ENCODE measurements at places on chromosomes 5 and 9.
A peak's percentile ranks its signal among the peaks of the same experiment; 100 is the strongest.

DNA sequence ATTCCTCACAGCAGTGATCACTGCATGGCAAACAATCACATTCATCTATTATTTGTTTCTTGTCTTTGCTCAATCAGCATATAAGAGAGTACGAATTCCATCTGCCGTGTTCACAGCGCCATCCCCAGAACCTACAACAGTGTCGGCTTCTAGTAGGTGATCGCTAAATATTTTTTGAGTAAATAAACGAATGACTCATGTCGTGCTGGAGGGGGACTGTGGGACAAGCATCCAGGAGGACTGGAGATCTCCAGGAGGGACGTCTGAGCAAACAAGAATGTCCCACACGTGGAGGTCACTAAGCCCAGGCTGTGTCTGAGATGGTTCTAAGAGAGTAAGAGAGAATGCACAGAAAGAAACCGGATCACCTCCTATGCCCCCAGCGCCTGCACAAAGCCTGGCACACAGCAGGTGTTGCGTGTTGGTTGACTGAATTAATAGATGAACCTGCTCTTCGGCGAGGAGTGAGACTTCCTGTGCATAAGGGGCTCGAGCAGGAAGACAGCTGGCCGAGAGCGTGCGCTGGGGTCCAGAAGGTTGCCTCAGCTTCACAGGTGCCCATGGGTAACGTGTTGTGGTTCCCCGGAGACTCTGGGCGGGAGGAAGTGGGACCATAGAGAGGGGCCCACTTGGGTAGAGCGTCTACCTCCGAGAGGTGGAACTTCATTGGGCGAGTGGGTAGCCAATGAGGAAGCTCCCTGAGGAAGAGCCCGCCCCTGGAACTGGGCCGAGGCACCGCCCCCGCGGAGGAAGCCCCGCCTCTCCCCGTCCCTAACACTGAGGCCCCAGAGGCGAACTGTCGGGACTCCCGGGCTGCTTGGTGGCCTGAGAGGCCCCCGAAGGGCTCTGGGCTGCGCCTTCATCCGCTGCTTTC lies 193.0 kb downstream of the MELK start:
- DNase-seq = peak; percentile 91

GRCh38 chr5:32462618-32463017 lies 18.1 kb upstream of the ZFR start:
- DNase-seq = no peak

GRCh38 chr5:164581889-164582288 lies 1076.5 kb downstream of the MAT2B start:
- no peak for DNase-seq

GRCh38 chr9:107360098-107360497 lies 77.0 kb downstream of the RAD23B start:
- DNase-seq = no peak

DNA sequence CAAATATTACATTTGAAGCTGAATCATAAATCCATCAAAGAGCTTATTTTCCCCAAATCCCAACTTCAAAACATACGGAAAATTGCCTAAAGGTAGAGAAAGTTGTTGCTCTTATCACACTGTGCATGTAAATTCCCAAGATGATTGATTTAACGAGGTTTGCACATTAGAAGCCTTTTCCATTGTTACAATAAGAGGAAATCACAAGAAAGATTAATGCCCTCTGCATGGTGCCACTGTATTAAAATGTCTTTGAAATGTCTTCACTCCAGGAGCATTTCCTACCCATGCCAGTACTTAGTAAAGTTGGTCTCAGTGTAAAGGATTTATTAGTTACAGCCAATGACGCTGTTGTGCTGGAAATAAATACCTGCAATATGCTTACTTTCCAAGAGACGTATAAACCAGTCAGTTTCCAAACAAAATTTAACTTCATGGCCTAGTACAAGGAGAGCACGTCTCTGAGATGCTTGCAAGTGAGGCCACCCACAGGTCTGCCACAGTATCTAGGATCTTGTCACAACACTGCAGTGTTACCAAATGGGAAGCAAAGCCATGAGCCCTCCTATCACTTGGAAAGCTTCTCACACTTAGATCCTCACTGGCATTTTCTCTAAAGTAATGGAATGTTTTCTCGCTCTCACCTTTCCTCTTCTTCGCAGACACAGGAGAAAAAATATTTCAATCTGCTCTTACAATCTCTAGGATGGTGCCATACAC lies 112.4 kb downstream of the CETN3 start:
- DNase-seq = no peak

GRCh38 chr9:127537792-127538191 lies 74.3 kb upstream of the STXBP1 start:
- no peak for DNase-seq

GRCh38 chr5:152113401-152113800 lies 188.8 kb upstream of the GLRA1 start:
- DNase-seq = no peak

DNA sequence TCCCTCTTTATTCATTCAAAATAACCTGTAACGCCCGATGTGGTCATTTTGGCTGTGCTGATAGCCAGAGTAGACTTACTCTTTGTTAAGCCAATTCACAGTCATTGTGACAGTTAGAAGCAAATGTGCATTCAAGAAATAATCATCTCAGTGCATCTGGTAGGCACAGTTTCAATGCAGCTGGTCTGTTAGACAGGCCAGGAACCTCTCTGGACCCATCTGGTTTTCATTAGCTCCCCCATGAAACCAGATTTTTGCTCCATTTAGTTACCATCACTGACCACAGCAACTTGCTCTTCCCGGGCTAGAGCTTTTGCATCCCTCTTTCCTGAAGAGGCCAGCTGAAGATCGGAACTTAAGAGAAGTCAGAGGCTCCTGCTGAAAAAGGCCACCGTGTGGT lies 284.2 kb downstream of the NSG2 start:
- DNase-seq = no peak

GRCh38 chr9:69428017-69428785 lies 103.2 kb downstream of the ENTREP1 start:
- DNase-seq = no peak

GRCh38 chr9:34127035-34127948 lies 794 bp upstream of the DCAF12 start:
- DNase-seq = no peak

DNA sequence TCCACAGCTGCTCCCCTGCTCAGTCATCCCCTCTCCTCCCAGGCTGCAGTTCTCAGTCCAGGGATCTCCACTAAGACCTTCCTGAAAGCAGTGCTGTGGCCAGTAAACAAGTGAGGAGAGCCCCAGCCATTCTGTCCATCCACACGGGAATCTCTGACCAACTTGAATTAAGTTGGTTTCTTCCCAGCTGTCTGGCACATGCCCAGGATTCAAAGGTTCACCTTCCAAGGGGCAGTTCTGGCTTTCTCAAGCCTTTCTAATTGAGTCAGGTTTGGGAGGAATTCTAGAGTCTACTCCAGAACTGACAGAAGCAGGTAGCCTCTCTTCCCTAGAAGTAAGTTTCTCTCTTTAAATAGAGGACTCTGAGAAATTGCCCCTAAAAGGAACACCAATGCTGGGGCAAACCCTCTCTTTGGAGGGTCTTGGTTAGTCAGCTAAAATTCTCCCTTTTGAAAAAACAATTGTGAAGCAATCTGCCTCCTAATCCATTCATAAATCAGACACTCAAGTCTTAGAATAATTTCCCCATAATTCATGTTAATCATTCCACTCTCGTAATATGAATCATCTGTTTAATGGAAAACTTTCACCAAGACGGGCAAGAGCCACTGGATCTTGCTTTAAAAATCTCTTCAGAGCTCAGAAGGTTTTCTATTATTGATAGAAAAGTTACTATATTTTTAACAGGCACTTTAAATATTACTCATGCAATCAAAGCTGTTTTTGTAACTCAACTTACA lies 133.8 kb downstream of the SPOCK1 start:
- no peak for DNase-seq

GRCh38 chr5:9209846-9210492 lies 335.9 kb downstream of the SEMA5A start:
- no peak for DNase-seq

DNA sequence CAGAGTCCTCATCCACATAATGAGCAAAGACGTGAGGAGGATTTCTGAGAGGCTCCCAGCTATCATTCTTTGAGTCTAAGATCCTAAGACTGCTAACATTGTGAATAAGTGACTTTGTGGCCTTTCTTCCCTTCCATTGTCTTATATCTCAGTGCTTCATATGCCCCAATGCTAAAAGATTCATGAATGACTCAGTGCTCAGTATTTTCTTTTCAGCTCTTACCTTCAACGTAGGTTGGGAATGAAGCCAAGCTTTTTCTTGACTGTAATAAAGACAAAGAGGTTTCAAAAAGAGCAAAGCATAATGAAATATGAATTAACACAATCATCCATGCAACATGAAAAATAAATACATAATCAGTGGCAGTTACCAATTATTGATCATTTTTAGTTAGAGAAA lies 146.4 kb downstream of the ENTREP1 start:
- no peak for DNase-seq

DNA sequence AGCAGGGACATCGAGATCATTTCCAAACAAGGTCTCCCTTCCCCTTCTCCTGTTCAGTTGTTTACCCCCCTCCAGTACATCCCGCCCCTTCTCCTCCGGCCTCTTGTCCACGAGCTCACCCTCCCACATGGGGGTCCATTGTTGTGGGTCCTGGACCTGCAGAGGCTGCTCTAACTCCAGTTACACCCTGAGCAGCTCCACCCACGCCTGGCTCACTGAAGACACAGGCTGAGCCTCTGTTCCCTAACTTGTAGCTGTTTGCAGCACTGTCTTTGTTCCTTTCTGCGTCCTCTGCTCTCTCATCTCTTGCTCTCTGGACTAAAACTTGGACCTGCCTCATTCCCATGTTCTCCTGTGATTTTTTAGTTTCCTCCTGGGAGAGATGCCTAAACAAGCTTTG lies 377.5 kb downstream of the MED10 start:
- DNase-seq = no peak

GRCh38 chr5:135192351-135192750 lies 158.3 kb upstream of the PITX1 start:
- DNase-seq = peak; percentile 31

DNA sequence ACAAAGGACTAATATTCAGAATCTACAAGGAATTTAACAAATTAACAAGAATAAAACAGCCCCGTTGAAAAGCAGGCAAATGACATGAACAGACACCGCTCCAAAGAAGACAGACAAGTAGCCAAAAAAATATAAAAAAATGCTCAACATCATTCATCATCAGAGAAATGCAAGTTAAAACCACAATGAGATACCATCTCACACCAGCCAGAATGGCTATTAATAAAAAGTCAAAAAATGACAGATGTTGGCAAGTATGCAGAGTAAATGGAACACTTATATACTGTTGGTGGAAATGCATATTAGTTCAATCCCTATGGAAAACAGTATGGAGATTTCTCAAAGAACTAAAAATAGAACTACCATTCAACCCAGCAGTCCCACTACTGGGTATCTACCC lies 302.7 kb upstream of the RGMB start:
- DNase-seq = no peak

- DNase-seq = no peak
Measured at GRCh38 chr9:2427120-2427891, 194.3 kb upstream of the VLDLR start.

DNA sequence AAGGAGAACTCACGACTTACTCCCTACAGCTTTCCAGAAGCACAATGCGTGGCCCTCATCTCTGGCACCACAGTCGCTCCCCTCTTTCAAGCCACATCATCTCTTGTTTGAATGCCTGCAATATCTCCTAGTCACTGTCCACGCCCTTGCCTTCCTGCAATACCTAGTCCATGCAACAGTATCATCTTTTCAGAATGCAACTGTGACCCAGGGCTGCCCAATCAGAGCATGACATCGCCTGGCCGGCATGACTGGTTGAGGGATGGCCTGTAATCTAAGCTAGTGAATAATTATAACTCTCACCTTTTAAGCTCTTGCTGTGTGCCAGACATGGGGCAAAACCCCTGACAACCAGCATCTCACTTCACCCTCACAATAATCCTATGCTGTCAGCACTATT lies 52.5 kb upstream of the CPEB4 start:
- DNase-seq = peak; percentile 82

GRCh38 chr5:135894276-135894675 lies 1.4 kb downstream of the IL9 start:
- DNase-seq = no peak

DNA sequence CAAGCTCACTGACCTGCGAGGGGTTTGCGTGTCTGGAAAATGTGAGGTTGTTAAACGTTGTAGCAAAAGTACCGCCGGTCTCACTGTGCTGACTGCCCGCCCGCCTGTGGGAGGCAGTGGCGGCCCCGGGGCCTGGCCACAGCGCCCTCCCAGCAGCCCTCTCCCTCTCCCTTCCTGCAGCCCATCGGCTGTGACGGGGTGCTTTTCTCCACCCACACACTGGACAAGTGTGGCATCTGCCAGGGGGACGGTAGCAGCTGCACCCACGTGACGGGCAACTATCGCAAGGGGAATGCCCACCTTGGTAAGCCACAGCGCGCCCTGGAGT lies 6.2 kb downstream of the ADAMTSL2 start:
- DNase-seq = no peak

GRCh38 chr5:139061856-139062255 lies 136.3 kb downstream of the SIL1 start:
- DNase-seq = no peak
